Natural killer cell (primary cell): ENCODE measurements at places on chromosomes 12 and 14.

DNA sequence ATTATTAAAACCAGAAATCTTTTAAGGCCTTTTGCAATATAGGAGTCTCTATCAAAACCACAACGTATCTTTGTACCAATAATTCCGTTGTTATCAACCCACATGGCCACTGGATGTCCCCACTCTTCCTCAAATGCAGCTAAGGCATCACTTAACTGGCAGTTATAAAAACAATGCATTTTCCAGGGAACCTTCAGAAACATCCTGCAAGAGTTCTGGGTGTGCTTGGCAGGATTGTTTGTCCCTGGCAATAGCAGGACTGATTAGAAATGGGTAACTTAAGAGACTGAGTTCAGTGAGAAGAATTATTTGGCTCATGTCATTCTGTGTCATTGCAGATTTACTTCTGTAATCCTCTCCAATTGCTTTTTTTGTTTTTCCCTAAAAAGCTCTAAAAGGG, 112.0 kb downstream of the SLC15A5 start:
- DNase-seq = no peak

GRCh38 chr12:9051158-9051550, 61.8 kb downstream of the KLRG1 start:
- DNase-seq = no peak

GRCh38 chr12:122097927-122098756, 19.6 kb downstream of the MLXIP start:
- DNase-seq = peak; percentile 40

DNA sequence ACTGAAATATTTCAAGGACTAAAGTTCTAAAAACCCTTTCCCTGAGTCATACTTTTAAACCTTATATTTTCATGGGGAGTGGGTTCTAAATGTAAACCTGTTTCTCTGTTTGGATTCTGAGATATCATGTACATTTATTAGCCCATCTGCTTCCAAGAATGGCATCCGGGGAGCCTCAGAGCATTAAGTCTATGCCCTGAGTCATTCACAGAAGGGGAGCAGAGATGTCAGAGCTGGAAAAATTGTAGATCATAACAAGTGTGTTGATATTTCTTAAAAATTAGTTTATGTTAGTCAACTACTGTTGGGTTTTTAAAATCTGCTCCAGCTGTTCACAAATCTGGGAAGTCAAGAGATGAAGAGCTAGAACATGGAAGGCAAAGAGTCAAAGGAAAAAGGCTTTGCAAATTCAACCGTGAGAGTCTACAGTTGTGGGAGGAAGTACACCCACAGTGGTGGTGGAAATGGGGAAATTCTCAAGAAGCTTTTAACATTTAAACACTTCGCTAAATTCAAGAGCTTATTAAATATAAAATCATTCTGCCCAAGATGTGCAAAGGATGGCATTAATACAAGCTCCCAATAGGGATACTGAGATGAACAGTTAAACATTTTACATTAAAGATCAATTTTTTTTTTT, 70.5 kb upstream of the FLRT2 start:
- no peak for DNase-seq

DNA sequence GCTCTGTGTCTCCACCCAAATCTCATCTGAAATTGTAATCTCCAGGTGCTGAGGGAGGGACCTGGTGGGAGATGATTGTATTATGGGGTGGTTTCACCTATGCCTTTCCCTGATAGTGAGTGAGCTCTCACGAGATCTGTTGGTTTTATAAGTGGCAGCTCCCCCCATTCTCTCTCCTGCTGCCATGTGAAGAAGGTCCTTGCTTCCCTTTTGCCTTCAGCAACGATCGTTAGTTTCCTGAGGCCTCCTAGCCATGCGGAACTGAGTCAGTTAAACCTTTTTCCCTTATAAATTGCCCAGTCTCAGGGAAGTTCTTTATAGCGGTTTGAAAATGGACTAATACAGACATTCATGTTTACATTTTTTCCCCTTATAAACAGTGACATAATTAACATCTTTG, 36.1 kb downstream of the PELI2 start:
- DNase-seq = no peak
